Suppressor macrophage (primary cell): ENCODE measurements at places on chromosomes 3 and 15.

DNA sequence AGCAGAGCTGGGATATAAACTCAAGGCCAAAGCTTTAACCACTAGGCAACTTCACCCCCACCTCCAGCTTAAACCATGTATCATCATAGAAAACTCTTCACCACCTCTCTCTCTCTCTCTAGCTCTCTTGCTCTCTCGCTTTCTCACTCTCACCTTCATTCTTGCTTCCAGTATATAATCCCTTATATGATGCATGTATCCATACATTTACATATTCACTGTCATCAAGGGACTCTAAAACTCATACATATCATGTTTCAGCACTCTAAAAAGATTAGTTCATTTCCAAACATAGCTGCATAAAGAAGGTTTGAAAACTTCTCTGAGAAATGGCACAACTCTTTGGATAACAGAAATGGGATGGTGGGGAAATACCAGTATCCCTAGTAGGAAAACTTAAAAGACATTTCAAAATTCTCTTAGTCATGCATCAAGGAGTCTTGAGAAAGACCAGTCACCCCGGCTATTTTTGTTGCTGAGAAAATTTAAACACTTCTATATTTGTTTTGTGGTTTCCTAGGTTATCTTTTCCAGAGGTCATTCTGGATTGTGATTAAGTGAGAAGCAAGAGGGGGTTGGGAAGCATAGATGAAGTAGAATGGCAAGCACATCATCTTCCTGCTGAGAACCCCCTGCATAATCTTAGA lies 447.8 kb upstream of the THBS1 start:
- DNase-seq: peak; percentile 24

DNA sequence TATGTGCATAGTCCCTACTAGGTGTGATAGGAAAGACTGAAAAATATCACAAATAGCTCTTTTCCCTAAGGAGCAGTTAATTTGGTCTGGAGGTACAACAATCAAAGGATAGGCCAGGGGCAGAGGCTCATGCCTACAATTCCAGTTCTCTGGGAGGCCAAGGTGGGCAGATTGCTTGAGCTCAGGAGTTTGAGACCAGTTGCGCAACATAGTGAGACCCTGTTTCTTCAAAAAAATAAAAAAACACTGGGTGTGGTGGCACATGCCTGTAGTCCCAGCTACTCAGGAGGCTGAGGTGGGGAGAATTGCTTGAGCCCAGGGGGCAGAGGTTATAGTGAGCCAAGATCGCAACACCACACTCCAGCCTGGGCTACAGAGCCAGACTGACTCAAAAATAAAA lies 30.2 kb upstream of the BHLHE40 start:
- DNase-seq: no peak

GRCh38 chr15:100215031-100215842 lies 126.5 kb downstream of the ADAMTS17 start:
- no peak for DNase-seq

- peak; percentile 66 for DNase-seq
Observed at GRCh38 chr15:31609258-31609681, 282.6 kb downstream of the KLF13 start.

DNA sequence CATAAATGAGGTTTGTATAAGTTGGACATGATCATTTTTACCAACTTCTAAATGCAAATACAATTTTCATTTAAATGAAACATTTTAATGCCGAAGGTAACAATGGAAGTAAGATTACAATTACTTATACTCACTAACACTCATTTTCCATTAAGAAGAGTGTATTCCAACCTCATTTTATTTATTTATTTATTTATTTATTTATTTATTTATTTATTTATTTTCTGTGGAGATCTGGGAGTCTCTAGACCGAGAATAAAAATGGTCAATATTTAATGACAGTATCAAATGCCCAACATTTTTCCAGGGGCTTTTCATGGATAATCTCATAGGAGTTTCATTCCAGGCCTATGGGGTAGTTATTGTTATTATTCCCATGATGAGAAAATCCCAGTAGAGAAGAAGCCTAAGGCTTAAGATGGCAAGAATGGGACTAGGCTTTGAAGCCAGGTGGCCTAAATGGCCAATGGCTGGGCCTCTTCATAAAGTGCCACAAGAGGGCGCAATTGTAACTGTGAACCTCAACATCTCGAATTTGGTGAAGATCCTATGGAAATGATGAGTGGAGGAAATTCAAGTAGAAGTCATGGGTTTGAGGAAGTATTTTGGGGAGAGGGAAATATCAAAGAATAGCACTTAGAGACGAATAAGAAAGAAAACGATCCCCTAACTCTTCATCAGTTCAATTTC lies 21.3 kb downstream of the VGLL3 start:
- DNase-seq: peak; percentile 68

DNA sequence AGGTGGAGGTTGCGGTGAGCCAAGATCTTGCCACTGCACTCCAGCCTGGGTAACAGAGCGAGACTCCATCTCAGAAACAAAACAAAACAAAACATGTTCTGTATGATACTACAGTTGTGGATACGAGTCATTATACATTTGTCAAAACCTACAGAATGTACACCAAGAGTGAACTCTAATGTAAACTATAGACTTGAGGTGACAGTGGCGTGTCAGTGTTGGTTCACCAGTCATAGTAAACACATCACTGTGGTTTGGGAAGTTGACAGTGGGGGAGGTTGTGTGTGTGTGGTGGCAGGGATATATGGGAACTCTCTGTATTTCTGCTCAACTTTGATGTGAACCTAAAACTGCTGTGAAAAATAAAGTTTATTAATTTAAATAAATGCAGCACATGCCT lies 33.0 kb upstream of the GNB5 start:
- DNase-seq: peak; percentile 46

DNA sequence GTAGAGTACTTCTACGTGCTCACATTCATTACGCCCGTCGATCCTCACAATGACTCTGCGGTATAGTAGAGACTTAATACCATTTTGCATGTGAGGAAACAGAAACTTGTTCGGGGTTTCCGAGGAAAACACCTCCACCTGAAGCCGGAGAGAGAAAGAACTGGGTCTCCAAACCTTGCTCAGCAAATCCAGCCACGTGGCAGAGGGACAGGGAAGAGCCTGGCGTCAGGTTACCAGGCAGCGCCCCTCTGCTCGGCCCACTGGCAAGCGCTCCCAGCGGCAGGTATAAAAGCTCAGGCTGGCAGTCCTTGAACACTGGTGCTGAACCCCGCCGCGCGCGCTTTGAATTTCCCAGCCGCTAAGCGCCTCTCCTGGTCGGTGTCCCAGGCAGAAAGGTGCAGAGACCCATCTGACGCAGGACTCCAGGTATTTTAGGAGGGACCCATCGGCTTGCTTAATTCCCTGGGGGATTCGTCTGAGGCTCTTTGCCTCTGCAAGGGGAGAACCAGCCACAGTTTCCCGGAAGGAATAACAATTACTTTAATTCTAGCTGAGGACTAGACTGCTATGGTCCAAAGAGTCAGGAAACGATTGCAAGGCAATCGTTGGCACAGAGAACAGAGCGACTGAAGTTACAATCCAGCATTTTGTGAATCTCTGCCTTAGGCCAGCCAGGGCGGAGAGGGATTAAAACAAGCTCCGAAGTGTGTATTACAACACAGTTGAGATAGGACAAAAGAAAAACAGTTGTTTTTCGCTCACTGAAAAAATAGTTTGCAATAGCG lies at the start of gene C2CD4A:
Gene C2CD4A (plus strand): TSS at position 315 of the 785 bp plus-strand sequence. CDS start 637 bp downstream, outside the sequence.
- DNase-seq: peak; percentile 17

GRCh38 chr3:176814285-176814684 lies 383.0 kb downstream of the TBL1XR1 start:
- peak; percentile 16 for DNase-seq

DNA sequence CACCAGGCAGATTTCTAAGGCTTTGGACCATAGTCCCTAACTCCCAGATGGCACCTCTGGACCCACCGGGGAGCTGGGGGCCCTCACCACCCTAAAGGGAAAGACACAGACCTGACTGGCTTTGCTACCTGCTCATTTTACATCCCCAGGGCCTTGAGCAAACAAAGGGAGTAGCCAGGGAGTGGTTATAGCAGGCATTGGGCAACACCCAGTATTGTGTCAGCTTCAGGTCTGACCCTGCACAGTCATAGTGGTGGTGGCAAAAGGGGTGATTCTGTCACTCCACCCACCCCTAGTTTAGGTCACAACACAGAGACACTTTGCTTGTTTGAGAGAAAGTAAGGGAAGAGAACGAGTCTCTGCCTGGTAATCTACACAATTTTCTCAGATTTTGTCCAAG lies 352.5 kb downstream of the DIPK2A start:
- DNase-seq: peak; percentile 11

GRCh38 chr15:34733621-34734020 lies 21.2 kb downstream of the GJD2 start:
- DNase-seq: no peak

- no peak for DNase-seq
Observed at GRCh38 chr3:64031540-64032508, 8.5 kb upstream of the PSMD6 start.

DNA sequence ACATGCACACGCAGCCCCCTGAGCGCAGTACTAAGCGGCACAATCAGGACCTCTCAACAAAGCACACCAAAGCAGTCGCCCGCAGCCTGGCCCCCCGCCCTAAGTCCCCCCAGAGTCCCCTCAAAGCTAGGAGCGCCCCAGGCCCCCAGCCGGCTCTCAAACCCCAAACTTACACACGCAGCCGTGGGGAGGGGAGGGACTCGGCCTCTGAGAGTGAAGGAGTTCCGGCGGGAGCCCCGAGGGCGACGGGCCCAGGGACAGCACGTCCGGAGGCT lies 5.5 kb downstream of the GATA2 start:
- DNase-seq: no peak

DNA sequence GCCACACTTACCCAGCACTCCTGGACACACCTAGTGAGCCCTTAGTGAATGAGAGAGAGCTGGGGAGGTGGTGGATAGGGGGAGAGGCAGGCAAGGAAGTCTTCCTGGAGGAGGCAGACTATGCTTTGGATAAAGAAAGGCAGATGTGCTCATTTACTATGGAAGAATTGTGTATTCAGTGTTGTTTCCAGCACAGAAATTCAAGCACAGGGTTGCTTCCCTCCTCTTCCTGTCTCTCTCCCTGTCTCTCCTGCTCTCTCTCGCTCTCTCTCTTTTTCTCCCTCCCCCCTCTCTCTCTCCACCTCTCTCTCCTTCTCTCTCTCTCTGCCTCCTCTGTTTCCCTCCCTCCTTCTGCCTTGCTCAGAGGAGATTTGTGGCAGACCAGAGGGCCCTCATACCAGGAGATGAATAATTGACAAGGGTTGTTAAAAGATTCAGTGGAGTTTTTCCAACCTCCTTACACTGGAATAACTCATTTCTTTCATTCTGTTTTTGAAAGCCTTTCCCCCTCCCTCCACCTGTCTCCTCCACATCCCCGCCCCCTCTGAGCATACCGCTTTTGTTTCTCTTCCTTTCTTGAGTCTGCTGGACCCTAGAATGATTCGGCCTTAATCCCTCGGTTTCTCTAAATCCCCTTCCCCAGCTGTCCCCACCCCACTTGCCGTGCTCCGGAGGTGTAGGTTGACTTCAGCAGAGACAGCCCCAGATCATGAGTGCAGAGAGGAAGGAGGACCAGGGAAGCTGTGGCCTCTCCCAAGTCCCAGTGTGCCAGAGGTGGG lies 65.6 kb downstream of the CCDC33 start:
- no peak for DNase-seq

DNA sequence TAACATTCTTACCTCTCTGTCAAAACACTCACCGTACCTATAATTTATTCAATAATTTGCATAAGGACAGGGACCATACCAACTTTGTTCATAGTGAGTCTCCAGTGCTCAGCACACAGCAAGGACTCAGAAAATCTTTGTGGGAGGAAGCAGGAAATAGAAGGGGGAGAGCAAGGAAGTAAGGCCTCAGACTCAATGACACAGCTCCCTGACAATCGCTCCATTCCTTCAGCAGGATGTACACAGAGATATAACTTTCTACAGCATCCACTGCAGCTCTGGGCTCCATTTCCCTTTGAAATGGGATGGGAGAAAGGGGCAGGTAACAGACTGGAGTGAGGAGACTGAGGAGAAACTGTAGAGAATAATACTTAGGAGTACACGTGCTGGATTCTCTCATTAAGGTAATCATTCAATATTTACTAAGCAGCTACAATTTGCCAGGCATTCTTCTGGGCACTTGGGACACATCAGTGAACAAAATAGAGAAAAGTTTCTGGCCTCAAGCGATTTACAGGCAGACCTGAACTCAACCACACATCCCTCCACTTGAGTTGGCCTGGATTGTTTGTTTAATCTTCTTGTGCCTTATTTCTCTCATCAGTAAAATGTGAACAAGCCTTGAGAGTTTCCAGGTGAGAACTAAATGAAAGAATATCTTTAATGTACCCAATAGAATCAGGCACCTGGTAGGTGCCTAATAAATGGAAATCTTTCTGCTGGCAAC lies 330.3 kb upstream of the THBS1 start:
- DNase-seq: peak; percentile 26

DNA sequence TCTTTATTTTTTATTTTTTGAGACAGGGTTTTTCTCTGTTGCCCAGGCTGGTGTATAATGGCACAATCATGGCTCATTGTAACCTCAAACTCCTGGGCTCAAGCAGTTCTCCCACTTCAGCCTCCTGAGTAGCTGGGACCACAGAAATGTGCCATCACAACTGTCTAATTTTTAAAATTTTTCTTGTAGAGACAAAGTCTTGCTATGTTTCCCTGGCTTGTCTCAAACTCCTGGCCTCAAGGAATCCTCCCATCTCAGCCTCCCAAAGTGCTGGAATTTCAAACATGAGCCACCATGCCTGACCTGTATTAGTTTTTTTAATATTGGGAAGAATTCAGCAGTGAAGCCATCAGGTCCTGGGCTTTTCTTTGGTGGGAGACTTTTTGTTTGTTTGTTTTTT lies 13.6 kb upstream of the CLDN11 start:
- no peak for DNase-seq

GRCh38 chr3:22358334-22358733 lies 607.3 kb upstream of the ZNF385D start:
- no peak for DNase-seq

GRCh38 chr3:72474775-72475174 lies 373.5 kb downstream of the SHQ1 start:
- DNase-seq: no peak

DNA sequence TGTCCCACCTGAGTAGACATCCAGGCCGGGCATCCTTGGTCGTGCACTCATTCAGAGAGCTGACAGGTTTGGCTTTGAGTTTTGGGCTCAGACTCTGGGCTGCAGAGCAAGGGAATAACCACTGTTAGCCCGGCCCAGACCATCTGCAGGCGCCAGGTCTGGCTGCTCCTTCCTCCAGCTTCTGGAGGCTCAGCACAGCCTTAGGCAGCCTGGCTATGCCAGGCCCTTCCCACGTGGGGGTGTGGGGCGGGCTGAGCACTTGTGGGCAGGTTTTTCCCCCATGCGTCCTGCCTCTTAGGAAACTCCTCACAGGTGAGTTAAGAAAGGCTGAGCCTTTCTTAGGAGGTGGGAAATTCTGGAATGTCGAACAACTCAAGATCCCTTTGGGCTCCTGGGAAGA lies 11.2 kb downstream of the PLA2G4B start:
- DNase-seq: no peak
